ENCODE measurements at places on chromosomes 13 and 19.

GRCh38 chr13:57073983-57074382 lies 66.7 kb upstream of the PRR20A start:
- DNase-seq: no peak

DNA sequence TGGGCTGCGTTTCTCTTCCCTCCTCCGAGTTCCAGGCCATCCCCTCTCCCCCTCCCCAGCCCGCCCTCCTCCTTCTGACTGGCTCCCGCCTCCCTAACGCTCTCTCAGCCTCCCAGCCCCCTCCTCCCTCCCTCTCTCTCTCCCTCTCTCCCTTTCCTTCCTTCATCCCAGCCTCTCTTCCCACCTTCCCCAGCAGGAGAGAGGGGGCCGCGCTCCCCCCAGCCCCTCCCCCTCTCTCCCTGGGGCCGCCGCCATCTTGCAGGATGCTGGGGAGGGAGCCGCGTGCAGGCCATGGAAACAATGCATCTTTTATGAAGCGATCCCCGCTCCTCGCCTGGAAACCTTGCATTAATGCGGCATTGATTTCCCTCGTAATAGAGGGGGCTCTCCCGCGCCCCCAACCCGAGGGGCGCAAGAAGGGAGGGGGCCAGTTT lies 42.6 kb upstream of the ADGRL1 start:
- peak; percentile 17 for DNase-seq

DNA sequence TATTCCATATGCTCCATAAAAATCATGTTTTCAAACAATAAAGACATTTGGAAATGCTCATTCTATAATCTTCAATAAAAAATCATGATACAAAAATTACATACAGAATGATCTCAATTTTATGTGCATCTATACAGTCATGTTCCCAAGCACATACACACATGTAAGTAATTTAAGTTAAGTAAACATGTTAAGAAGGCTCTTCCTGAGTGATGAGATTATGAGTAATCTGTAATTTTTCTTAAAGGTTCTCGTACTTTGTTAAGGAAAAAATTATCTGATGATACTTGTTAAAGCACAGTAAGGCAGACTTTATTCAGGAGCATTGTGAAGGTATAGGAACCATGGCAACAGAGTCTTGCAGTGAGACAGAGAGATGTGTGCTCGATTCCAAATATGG lies 30.0 kb upstream of the DLEU7 start:
- no peak for DNase-seq

DNA sequence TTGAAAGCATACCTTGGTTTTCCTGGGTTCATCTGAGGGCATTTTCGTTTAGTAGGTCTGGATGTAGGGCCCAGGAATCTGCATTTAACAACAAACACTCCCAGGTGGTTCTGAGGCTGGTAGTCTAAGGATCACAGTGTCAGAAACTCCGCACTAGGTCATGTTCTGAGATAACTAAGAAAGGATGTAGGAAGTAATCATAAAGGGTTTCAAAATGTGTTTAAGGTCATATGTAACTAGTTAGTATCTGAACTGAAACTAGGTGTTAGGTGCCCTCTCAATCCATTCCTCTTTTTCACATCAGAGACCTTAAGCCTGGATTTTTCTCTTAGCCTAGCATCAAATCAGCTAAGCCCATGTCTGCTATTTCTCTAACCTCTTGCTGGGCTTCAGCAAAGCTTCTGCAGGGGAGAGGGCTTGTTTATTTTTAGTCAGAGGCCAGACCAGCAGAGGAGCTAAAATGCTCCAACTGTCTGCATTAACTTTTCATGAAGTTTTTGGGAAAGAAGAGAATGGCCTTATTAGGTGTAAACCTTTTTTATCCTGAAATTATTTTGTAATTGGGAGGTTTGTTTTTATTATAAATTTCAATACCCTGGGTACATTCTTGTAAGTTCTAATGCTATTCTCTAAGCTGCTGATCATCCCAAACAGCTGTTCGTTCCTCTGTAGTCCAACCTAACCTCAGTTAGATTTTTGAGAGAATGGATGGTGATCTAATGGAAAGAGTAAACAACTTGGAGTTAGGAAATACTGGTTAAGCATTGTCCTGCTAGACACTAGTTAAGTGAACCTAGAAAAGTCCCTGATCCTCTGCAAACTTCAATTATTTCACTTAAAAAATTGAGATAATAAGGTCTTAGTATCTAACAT lies 262.8 kb upstream of the RFC3 start:
- DNase-seq: no peak

All from activated CD8-positive, alpha-beta memory T cell treated with anti-CD3 and anti-CD28 coated beads for 1 hour (primary cell).